Urinary bladder (tissue), 4 donors: ENCODE measurements at places on chromosomes 12 and 14. TPM values are rescaled to one million over a fixed set of nuclear protein-coding genes. Genes with fewer than 3 reads are reported as not detected.

The RPL10L gene
- not detected for total RNA-seq

DNA sequence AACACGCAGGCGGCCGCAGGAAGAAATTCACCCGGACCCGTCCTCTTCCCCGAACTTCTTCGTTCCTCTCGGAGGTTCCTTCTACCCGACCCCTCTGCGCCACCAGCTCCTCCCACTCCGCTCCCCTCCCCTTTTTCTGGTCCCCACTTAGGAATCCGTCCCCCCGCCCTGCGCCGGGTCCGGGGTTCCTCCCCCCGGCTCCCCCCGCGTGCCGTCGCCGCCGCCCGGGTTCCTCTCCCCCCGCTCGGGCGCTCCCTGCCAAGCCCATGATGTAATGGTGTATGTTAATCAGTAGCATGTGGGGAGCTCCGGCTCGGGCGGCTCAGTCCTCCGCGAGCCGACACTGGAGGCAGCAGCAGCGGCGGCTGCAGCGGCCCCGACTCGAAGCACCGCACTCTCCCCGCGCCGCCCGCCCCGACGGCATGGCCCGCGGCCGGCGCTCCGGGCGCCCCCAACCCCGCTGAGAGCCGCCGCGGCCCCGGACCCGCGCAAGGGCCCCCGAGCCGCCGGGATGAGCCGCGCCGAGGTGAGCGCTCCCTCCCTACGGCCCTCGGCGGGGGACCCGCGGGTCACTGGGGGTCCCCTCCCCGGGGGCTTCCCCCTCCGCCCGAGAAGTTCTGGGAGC is 1.0 kb upstream of the SAMD4A start:
- peak; percentile 77 for DNase-seq

GRCh38 chr12:53791735-53792326 is 40.1 kb upstream of the CISTR start:
- no peak for DNase-seq

The C14orf180 gene
- total RNA-seq = 0.42 TPM

The IRAK3 gene
- total RNA-seq = 40.3 TPM
